Activated CD4-positive, alpha-beta T cell treated with anti-CD3 and anti-CD28 coated beads, Interleukin-2, amount 10 ng/mL, durations not matched to agents 24 days and 14 days (primary cell): ENCODE measurements at places on chromosomes 12 and 14. TPM values are rescaled to one million over a fixed set of nuclear protein-coding genes. Genes with fewer than 3 reads are reported as not detected.

GPD1 gene
- 0.62 and 0.91 TPM in 2 replicates for total RNA-seq

DNA sequence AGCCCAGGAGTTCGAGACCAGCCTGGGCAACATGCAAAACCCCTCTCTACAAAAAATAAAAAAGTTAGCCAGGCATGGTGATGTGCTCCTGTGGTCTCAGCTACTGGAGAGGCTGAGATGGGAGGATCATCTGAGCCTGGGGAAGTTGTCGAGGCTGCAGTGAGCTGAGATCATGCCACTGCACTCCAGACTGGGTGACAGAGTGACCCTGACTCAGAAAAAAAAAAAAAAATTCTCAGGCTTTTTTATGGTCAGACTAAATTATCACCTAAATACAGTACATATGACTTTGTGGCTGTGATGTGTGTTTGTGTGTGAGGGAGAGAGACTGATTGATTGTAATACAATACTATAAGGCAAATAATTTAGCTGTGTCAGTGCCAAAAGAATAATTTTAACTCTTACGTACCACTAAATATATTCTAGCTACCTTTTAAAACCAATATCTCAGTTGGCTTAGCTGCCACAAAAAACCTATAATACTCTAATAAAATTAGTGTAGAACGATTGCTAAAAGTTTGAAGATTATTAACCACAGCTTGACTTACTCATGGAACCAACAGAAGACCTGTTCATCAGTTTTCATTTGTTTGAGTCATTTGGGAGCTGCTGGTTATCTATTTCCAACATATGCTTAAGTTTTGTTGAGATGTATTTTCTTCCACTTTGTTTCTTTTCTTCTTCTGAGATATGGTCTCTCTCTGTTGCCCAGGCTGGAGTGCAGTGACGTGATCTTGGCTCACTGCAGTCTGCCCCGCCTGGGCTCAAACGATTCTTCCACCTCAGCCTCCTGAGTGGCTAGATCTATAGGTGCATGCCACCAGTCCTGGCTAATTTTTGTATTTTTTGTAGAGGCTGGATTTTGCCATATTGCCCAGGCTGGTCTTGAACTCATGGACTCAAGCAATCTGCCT lies 58.0 kb downstream of the DIP2B start:
- DNase-seq: no peak

GRCh38 chr12:110846615-110847566 lies at the start of gene CCDC63:
TSS of gene CCDC63 (plus strand) at chr12:110846987. CDS start at chr12:110852955, 5,968 bp downstream.
- peak; percentile 73 for DNase-seq

DNA sequence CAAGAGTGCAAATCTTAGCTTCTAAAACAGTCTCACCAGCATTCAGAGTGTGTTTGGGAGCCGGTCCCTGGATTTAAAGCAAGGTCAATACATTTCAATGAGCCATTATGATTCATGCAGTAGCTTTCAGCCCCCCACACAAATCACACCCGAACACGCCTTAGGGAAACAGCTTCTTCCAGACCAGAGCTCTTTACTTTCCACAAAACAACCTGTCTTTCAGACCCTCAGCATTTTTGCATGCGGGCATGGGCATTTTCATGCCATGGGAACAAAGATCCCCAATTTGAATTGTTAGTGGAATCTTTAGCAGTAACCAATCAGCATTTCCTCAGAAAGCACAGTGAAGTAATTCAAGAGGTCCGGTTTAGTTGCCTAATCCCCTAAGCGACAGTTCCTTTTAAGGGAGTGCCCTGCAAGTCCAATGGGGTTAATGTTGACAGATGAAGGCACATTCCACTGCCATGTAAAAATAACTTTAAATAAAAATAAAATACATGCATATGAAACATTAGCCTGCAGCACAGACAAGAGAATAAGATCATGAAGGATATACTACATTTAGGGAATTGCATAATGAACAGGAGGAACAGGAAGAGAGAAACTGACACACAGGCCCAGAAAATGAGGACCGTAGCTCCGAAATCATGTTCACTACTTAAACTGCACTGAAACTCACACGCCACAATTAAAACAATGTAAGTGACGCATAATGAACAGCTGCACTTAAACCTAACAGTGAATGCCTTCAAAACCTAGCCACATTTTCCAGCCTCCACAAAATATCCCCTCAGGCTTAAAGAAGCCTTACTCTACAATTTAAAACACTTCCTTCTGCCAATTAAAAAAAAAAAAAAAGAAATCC lies 4.0 kb downstream of the VPS37B start:
- no peak for DNase-seq

CLEC9A gene
- not detected in 2 replicates for total RNA-seq

- peak; percentile 62 for DNase-seq
These were observed 31.3 kb downstream of the GABARAPL1 start for GRCh38 chr12:10243818-10244520.

DAO gene
- total RNA-seq: not detected in 2 replicates

DNA sequence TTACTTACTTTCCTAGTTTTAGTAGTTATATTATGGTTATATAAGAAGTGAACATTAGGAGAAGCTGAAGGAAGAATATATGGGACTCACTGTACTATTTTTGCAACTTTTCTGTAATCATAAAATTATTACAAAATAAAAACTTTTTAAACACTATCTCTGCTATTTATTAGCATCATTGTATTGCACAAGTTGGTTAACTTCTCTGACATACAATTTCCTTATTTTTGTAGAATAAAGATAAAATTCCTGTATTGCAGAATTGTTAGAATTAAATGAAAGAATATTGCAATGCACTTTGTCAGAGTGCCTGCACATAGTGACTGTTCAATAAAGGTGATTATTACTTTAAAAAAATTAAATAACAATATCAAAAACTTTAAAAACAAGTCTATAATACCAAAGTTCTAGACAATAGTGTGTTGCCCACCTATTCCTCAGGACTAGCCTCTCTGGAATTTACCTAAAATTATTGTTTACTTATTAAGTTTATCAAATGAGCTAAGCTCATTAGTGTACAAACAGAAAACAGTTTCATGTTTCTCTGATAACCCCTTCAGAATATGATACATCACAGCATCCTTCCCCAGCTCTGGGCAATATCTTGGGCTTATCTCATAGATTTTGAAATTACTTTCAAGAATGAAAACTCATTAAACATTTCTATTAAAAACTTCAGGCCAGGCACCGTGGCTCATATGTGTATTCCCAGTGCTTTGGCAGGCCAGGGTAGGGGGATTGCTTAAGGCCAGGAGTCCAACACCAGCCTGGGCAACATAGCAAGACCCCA lies 77.4 kb upstream of the TMPO start:
- no peak for DNase-seq

PRH2 gene
- total RNA-seq: not detected in 2 replicates

DNA sequence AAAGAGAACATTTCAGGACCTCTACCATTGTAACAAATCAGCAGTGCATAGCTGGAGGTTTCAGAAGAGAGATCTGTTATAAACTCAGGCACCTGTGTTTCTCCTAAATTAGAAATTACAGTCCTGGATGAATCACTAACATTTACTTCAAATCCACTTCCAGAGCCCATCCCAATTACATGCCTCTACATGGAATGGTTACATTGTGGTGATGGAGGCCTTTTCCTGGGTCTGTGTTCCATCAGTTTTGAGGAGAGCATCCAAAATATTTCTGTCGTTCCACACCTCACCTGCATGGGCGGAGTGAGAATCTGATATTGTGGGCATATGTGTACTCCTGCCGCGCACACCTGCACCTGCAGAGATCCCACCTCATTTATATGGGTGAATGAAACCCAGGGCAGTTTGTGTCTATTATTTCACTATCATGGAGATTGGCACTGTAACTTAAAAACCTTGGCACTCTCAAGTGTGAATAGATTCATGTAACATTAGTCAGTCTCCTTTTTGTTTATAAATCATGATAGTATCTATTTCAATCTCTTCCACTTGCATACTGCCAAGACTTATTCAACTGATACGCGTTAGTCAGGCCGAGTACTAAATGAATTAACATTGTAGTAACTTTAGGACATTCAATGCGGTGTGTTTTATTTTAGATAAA lies 215.1 kb upstream of the FAR2 start:
- no peak for DNase-seq

DNA sequence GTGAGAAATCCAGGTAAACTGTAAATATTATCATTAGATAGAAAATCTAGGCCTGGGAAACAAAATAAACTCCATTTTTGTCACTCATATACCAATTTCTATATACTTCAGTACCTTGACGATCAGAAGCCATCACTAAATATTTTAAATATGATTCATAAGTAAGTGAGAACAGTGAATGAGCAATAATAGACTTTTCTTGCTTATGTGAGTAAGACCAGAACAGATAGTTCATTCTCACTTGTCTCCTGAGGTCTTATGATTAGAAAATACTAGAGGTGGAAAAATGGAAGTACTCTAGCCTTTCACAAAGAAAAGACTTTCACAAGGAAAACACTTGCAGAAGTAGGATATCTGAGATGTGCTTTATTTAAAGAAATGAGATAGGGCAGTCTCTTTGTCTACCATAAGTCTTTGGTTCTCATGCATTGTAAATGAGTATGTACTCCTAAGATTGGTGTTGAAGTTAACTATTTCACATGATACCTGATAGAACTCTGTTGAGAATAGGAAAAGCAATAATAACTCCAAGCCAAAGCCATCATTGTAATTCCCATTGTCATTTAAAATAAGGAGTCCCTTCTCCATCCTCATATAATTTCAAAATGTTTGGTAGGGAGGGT lies 10.1 kb upstream of the SMCO3 start:
- DNase-seq: no peak

SERPINA12 gene
- not detected in 2 replicates for total RNA-seq

DNA sequence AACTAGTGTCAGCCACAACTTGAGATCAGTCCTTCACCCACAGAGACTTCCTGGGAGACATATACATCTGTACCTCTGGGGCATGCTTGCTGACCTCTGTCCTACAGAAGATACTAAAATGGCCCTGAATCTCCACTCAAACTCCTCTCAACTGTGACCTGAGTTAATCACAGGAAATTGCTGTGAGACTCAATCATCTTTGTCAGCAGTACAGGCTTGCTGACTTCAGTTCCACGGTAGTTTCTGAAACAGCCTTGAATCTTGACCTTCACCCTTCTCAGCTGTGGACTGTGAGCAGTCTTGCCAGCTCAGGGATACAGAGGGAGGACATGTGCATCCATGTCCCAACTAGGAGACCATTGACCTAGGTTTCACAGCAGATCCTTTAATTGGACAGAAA lies 1.4 kb upstream of the KLRC1 start:
- no peak for DNase-seq
